ENCODE measurements at places on chromosomes 5 and 9.

DNA sequence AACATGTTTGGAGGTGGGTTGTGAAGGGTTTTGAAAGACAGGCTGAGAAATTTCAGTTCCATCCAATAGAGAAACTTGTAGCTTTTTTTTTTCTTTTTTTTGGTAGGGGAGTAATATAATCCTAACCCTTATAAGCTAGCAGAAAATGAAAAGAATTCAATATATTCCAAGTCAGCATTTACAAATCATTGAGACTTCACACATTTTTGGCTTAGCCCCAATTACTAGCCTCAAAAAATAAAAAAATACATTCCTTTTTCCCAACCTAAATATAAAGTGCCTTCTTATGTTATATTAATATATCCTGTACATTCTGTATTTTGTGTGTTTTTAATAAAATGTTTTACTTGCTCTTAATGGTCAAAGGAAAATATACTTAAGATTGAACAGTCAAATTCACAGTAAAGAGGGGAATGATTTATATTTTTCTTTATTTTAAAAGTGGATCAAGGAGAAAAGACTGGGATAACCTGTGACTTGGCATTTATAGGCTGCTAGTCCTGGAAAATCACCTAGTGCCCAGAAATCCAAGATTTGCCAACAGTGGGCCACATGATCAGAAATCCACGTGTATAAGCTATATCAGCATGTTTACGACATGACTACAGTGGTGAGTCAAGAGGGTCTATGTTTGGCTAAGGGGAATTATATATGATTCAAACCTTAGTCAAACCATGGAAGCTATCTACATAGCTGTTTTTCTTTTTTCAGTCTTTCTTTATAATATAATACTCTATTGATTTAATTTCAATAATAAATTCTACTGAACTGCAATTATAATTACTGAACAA lies 14.5 kb downstream of the HACD4 start:
- DNase-seq: no peak

- DNase-seq: no peak
These were observed 111.6 kb downstream of the CMYA5 start for GRCh38 chr5:79800979-79801827.

- DNase-seq: no peak
These were observed 153.7 kb downstream of the INSYN2B start for GRCh38 chr5:169826618-169827017.

- DNase-seq: no peak
These were observed 26.0 kb upstream of the C9orf72 start for GRCh38 chr9:27599102-27599869.

DNA sequence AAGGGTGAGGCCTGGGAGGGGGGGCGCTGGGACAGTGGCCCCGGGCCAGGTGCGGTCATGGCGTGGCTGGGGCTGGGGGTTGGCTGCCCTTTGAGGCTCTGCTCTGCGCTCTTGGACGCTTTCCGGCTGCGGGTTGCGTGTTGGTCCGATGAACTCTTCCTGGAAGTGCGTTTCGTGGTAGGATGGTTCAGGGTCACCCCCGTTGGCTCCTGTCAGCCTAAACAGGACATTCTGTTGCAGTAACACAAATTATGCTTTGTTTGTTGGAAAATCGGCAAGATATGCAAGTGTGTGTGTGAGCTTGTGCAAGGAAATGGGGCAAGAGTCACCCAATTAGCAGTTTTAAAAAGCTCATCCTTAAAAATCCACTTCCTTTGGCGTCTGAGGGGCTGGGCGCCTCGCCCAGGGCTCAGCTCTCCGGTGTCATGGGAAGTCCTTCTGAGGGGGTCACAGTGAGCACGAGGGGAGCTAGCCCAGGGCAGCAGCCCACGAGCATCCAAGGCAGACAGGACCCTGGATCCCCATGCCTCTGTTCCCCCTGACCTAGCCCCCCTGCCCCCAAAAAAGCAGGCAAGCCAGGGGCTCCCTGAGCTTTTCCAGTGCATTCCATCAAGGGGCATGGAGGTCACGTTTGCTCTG lies 22.2 kb upstream of the RNU6ATAC start:
- DNase-seq: no peak

DNA sequence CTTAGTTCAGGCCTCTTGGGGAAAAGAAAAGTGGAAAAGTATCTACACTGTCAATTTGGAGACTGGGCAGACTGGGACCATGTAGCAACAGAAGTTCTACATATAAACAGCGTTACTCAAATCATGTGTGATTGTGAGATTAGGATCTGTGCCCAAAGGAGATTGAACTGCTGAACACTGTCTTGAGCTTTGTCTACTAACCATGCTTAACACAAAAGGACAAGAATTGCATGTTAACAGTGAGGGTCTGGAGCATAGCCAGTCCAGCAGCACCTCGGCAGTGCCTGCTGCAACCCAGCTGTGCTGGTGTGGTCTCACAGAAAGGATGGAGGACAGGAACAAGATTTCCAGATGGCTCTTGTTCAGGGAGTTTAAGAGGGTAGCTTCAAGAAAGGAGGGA lies 5.7 kb downstream of the PAM start:
- DNase-seq: no peak

GRCh38 chr5:57804007-57804444 lies 321.4 kb upstream of the ACTBL2 start:
- no peak for DNase-seq

- DNase-seq: no peak
These were observed 84.2 kb downstream of the ESM1 start for GRCh38 chr5:54900984-54901725.

DNA sequence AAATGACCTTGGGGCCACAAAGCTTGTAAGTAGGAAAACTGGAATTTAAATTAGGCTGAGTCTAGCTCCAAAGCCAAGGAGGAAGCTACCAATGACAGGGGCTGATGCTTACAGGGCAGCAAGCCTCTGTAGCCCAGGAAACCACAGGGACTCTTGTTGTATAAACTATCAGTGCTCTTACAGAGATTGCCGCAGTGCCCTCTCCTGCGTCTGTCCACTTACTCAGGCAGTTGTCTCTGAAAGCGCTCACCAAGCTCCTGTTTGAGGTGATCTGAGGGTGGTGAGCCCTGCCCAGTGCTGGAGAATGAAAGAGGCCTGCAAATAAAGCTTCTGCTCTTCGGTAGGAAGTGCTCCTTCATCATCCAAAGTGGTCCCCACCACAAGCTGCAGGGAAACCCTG lies 498.8 kb downstream of the ARHGEF28 start:
- DNase-seq: no peak

DNA sequence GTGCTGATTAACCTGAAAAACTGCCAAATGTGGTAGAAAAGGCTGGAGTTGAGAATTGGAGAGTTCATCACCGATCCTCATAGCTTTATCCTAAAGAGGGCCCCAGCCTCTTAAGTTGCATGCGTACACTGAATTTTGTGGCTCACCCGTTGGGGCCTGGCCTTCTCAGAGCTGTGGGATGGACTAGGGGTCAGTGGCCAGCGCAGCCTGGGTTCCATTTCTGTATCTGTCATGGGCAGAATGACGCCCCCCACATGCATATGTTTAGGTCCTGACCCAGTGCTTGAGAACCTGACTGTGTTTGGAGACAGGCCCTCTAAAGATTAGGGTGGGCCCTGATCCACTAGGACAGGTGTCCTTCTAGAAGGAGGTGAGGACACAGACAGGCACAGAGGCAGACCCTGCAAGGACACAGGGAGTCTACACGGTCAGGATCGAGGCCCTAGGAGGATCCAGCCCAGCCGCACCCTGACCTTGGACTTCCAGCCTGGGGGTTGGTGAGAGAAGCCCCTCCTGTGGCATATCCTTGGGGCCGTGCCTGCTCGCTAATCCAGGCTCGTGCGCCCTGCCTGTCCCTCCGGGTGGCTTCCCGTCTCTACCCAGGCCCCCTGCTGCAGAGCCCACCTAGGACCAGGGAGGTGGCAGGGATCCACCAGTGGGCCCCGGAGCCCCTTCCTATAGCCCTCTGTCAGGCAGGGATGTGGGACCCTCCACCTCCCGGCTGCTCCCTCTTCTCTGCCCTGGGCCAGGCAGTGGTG lies 32.2 kb downstream of the NDUFS6 start:
- no peak for DNase-seq

GRCh38 chr9:84419031-84419602 lies 78.6 kb upstream of the SLC28A3 start:
- DNase-seq: no peak

GRCh38 chr5:68778484-68778883 lies 315.3 kb upstream of the SLC30A5 start:
- DNase-seq: no peak

DNA sequence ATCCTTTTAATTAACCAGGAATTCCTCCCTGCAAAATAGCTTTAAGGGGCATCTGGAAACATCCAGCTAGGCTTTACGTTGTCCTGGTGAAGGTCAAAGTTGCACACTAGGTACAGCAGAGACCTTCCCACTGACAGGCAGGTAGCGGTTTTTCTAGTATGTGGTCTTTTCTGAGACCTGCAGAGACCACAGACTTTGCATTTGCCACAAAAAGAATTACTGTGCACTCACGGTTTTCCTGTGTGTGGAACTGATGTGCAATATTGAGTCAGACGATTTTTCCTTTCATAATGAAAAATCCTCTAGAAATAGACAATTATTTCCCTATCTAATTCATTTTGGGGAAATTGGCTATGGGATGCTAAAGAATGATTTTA lies 417.0 kb upstream of the ADAMTSL1 start:
- DNase-seq: no peak

DNA sequence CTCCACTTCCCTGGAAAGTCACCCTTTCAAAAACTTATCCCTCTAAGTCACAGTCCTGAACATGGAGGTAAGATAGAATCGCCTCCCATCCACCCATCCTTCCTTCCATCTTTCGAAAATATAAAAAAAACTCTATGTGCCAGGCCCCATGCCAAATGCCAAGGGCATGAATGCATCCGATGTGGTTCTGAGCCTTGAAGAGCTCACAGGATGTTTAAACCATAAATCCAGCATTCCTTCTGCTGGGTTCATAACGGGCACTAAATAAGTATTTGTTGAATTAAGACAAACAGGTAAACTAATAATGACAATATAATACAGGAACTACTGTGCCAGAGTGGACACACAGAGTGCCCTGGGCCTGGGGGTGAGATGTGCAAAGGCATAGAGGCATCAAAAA lies 147.3 kb downstream of the TTLL11 start:
- DNase-seq: no peak

GRCh38 chr9:115650768-115651167 lies 502.8 kb upstream of the PAPPA start:
- no peak for DNase-seq

DNA sequence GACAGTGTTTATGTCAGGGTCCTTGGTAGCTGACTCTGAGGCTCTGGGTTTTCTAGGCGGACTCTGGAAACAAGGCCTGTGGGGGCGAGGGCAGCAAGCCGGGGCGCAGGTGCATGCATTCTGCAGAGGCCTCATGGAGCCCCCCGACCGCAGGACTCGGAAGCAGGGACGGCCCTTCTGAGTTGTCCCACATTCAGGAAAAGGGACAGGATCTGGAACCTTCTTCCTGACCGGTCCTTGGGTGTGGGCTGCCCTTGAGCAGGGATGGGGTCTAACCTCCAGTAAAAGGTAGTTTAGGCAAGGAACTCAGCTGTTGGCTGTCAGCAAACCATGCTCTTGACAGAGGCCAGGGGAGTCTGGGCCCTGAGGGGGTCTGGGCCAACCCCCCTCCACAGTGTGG lies 7.4 kb upstream of the COL5A1 start:
- DNase-seq: no peak

GRCh38 chr9:110908894-110909293 lies 129.4 kb downstream of the LPAR1 start:
- DNase-seq: no peak

GRCh38 chr9:129322022-129322621 lies 144.1 kb upstream of the IER5L start:
- DNase-seq: no peak

GRCh38 chr9:120242116-120242811 lies 337.7 kb downstream of the CDK5RAP2 start:
- DNase-seq: no peak

- DNase-seq: no peak
These were observed 113.4 kb upstream of the GHR start for GRCh38 chr5:42309865-42310264.

- DNase-seq: no peak
These were observed 55.9 kb upstream of the ANKRD55 start for GRCh38 chr5:56288873-56289601.

- no peak for DNase-seq
These were observed 999.6 kb upstream of the DMAC1 start for GRCh38 chr9:8799206-8799605.

GRCh38 chr5:53219610-53220009 lies 110.1 kb upstream of the MOCS2 start:
- DNase-seq: no peak

GRCh38 chr5:67014957-67015400 lies 181.6 kb downstream of the CD180 start:
- no peak for DNase-seq

GRCh38 chr5:157324237-157324636 lies 58.3 kb downstream of the CYFIP2 start:
- DNase-seq: no peak

DNA sequence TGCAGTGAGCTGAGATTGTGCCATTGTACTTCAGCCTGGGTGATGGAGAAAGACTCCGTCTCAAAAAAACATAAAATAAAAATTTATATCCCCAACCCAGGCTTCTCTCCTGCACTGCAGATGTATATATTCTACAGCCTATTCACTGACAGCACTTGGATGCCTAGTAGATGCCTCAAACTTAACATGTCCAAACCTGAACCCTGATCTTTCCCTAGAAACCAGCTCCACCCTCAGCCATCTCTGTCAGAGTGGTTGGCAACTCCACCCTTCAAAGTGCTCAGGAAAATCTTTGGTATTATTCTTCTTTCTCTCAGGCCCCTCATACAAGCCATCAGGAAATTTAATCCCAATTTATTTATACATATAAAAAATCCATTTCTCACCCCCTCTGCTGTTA lies 36.9 kb upstream of the TXN start:
- no peak for DNase-seq

DNA sequence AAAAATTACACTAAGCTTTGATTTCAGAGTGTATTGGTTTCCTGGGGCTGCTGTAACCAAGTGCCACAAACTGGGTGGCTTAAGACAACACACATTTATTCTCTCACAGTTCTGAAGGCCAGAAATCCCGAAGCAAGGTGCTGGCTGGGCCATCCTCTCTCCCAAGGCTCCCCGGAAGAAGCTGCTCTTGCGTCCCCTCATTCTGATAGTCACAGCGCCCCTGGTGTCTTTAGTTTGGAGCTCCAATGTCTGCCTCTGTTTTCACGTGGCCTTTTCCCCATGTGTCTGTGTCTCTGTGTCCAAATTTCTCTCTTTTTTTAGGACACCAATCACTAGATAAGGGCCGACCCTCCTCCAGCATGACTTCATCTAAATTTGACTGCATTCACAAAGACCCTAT lies 56.7 kb downstream of the ROPN1L start:
- DNase-seq: no peak

- DNase-seq: no peak
These were observed 807.9 kb downstream of the PRELID2 start for GRCh38 chr5:145027286-145027685.

- no peak for DNase-seq
These were observed 31.2 kb upstream of the ACTBL2 start for GRCh38 chr5:57513785-57514184.

GRCh38 chr5:156367597-156367996 lies 40.6 kb downstream of the SGCD start:
- no peak for DNase-seq

DNA sequence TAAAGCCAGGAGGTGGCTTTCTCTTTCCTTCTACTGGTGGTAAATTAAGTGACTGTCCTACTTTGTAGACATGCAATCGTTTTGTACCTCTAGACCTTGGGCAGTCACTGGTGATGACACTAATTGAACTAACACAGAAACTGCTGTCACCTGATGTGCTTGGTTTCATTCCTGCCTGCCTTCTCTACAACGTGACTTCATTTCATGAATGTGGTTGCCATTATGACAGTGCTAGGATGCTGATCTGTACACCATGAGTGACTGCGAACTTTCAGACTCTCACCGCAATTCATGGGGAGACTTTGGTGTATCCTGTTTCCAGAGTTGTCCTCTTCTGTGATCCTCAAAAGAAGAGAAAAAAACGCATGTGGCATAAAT lies 47.5 kb downstream of the UBE2QL1 start:
- no peak for DNase-seq

Data from stimulated activated CD8-positive, alpha-beta memory T cell treated with anti-CD3 and anti-CD28 coated beads, Interleukin-15, amount 100 ng/mL, for 1 hour (primary cell).